ENCODE measurements at places on chromosomes 5 and 9.

- peak; percentile 11 for DNase-seq
Measured at GRCh38 chr9:133188006-133188842, 20.8 kb downstream of the OBP2B start.

DNA sequence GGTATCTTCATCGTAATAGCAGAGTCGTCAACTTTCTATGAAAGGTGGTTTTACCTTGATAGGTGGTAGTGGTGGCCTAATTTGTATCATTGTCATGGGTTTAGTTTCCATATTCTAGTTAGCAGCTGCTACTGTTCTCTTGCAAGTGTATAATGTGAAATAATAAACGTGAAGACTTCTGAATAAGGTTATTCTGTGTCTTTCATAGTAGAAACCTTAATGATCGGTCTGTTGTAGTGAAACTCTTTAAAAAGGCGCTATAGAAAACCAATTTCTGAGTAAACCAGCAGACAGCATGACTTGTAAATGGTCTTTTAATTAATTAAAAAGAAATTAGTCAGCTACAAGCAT is 1.6 kb downstream of the SET start:
- no peak for DNase-seq

DNA sequence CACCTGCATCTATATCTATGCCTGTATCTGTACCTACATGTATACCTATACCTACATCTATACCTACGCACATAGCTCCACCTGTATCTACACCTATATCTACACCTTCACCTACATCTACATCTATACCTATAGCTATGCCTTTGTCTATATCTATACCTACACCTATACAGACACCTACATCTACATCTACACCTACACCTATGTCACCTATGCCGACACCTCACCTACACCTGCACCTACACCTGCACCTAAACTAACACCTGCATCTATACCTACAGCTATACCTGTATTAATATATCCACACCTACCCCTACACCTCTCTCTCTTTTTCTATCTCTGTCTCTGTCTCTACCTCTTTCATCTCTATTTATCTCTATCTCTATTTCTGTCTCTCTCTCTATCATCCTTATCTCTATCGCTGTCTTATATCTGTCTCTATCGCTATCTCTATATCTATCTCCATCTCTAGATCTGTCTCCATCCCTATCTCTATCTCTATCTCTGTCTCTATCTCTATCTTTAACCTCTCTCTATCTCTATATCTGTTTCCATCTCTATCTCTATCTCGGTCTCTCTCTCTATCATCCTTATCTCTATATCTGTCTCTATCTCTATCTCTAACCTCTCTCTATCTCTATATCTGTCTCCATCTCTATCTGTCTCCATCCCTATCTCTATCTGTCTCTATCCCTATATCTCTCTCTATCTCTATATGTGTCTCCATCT is 37.9 kb downstream of the IRX4 start:
- DNase-seq: no peak

DNA sequence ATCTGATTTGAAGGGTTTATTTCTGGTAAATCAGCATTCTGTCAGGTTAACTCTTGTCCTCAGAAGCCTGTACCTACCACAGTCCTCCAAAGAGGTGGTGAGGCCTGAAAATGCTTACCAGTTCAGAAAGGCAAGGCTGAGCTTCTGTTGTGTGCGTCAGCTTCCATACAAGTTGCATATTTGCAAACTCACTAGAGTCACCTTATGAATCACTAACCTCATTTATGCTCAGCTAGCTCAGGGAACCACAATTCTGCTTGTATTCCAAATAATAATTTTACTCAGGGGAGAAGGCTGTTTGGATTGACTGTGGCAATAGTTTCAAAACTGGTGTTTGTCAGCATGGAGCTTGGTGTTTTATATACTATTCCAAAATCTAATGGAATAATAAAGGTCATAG is 355.1 kb upstream of the RFX3 start:
- DNase-seq: peak; percentile 98

DNA sequence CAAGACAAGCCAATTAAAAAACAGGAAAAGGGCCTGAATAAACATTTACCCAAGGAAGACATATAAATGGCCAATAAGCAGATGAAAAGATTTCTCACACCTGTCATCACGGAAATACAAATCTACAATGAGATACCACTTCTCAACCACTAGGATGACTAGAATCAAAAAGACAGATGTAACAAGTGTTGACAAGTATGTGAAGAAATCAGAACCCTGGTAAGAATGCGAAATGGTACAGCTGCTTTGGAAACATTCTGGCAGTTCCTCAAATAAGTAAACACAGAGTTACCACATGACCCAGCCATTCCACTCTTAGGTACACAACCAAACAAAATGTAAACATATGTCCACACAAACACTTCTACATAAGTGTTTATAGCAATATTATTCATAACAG is 32.5 kb downstream of the LEAP2 start:
- DNase-seq: peak; percentile 28

DNA sequence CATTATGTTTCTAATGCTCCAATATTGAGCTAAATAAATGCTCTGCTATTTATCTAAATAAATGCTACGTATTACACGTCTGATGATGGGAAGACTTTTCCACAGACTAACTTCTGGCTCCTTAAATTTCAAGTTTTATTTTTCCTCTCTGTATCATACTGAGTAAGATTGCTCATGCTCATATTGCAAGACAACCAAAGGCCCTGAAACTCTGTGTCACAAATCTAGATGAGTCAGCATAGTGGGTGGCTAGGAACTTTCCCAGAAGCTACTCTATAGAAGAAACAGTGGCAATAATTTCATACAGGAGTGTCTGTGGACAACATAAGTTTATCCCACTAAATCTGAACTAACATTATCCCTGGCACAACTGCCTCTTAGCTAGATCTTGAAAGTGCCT is 53.0 kb upstream of the RFX3 start:
- DNase-seq: peak; percentile 77

DNA sequence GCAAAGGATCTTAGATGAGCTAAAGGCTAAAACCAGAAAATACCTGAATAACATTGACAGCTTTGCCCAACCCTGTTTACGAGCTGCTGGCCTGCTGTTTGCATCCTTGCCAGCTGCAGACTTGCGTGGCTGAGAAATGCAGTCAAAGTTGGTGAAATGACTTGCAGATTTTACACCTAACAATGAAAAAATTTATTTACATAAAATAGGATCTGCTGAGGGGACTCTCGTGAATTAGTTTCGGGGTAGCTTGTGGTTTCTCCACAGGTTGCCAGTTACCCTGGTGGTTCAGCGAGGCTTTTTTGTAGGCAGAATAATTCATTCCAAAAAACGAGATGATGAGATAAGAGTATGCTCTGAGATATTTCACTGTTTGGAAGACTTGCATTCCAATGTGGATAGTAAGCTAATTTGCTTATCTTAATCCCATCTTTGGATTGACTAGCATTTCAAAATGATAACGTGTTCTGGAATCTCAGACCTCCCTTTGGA is 65.7 kb upstream of the FANCC start:
- no peak for DNase-seq

DNA sequence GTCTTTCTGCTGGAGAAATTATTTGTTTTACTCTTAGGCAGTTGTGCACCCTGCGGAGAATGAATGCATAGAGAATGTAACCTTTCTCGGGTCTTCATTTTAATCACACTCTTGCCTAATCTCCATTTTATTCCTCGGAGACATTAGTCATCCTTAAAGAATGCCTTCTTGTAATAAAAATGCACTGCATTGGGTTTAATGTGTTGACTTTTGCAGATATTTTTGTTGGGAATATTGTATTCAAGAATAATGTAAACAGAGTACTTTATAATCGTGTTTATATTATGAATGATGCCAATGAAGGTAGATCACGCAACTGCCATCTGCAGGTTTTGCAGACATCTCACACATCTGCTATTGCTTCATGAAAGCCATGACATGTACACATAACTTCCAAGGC is 1093.9 kb upstream of the CDH6 start:
- no peak for DNase-seq

- no peak for DNase-seq
Measured at GRCh38 chr5:65102371-65102975, 333.7 kb downstream of the CWC27 start.

GRCh38 chr5:151053796-151054462 is 26.9 kb downstream of the TNIP1 start:
- no peak for DNase-seq

DNA sequence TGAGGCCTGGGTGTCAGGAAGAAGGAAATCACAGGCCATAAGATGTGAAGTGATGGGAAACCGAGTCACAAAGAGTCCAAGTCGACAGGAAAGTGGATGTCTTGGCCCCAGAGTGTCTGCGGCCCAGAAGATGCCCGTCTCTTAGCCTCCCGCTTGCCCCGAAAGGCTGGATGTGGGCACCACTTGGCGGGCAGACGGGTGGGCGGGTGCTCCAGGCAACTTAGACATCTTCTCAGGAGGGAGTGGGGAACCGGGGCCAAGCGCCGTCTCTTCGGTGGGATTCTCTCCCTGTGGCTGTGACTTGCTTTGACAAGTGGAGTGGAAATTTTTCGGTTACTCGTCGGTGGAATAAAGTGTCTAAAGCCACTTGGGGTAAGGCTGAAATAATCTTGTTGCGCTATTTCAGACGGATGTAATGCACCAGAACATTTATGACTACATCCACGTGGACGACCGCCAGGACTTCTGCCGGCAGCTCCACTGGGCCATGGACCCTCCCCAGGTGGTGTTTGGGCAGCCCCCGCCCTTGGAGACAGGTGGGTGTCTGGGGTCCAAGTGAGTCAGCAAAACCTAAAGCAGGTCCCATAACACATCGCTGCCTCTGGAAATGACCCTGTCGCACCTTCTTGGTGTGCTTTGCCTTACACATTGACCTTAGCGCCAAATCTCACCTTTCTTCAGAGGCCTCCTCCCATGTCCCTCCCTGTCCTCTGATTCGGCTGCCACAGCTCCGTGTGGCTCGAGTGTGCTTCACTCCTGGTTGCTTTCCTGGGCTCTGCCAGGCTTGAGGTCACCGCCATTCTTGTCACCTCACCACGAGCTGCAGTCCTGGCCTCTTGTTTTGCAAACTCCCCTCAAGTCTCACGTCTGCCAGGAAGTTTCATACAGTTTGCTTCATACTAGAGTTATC is 20.4 kb upstream of the EXOC3 start:
- no peak for DNase-seq

GRCh38 chr5:118522626-118523025 is 465.7 kb downstream of the DTWD2 start:
- no peak for DNase-seq

- no peak for DNase-seq
Measured at GRCh38 chr5:158354958-158355357, 496.0 kb upstream of the CLINT1 start.

- no peak for DNase-seq
Measured at GRCh38 chr9:96135076-96135752, 166.8 kb downstream of the HSD17B3 start.

GRCh38 chr9:99040251-99040900 is 64.5 kb upstream of the TGFBR1 start:
- DNase-seq: no peak

DNA sequence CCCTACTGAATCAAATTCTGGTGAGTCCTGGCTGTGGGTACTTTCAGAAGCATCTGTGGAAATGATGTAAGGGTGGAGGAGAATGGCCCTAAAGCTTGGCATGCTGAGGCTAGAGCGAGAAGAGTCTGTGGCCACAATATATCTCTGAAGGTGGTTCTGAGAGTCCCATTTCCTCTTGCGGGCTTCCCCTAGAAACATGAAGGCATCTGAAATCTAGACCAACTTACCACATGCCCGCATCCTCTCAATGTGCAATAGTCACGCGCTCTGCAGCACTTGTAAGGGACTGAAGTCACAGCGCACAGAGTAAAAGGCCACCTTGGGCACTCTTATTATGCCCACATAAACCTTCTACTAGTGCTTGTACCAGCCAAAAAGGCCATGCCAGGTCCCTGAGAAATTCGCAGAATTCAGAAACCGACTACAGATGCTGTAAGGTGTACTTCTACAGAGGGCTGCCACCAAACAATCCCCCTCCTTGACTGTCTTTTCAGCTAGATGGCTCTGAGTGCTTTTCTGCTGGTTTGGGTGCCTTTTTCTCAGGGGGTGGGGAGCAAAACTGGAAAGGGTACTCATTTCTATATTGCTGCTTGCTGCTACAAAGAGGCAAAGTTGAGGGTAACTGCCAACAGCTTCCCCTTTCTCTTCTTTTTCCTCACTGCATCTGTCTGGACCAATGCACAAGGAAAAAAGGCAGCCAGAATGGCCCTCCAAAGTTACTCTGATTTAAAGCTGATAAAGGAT is 107.3 kb downstream of the ZDHHC21 start:
- DNase-seq: no peak

- peak; percentile 2 for DNase-seq
Measured at GRCh38 chr5:39943811-39944210, 519.0 kb upstream of the DAB2 start.

- peak; percentile 67 for DNase-seq
Measured at GRCh38 chr5:102554728-102555127, 55.9 kb upstream of the SLCO6A1 start.

- DNase-seq: no peak
Measured at GRCh38 chr9:76424491-76424890, 30.3 kb upstream of the RFK start.

GRCh38 chr9:87350915-87351314 is 146.8 kb upstream of the DAPK1 start:
- DNase-seq: no peak

DNA sequence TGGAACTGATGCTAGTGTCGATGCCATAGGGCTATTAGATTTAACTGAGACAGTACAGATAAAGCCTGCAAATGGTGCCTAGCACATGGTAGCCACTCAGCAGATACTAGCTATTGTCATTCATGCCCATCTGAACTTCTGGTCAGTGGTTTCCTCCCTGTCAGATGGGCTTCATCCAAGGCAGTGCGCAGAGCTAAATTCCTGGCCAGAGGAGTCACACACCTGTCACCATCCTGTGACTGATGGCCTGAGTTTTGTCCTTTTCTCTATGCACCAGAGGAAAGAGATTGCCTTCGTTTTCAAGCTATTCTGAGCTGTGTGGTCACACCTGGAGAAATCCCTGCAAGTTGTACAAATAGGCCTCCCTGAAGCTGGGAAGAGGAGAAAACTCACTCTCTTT is 34.7 kb downstream of the MSX2 start:
- no peak for DNase-seq

GRCh38 chr9:128420651-128421481 is at the start of gene CERCAM:
CERCAM (plus strand) TSS chr9:128420857; CDS start chr9:128420878, 21 bp downstream.
- no peak for DNase-seq

DNA sequence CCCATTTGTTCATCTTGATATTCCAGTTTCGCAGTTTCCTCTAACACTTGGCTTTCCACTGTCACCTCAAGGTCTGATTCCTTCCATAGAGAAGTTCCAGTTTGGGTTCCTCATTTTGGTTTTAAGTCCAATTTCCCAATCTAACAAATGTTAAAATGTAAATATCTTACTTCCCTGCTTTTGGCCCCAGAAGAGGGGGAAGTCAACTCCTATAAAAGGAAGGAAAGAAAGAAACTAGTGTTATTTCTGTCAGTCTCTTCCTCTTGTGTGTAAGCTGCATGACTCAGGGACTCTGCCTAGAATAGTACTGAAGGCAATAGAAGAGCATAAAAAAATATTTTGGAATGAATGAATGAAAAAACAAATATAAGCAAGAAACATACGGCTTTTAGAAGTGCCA is 127.5 kb upstream of the CCNG1 start:
- DNase-seq: no peak

GRCh38 chr9:137293482-137294090 is 8.5 kb downstream of the NRARP start:
- DNase-seq: peak; percentile 64
